ENCODE measurements at places on chromosomes 13 and 19.

GRCh38 chr19:40567040-40567749 is 9.5 kb upstream of the SHKBP1 start:
- DNase-seq: no peak

- DNase-seq: no peak
Observed at GRCh38 chr13:96958286-96958891, 35.9 kb downstream of the OXGR1 start.

- no peak for DNase-seq
Observed at GRCh38 chr19:40831502-40832430, 18.5 kb downstream of the CYP2A6 start.

DNA sequence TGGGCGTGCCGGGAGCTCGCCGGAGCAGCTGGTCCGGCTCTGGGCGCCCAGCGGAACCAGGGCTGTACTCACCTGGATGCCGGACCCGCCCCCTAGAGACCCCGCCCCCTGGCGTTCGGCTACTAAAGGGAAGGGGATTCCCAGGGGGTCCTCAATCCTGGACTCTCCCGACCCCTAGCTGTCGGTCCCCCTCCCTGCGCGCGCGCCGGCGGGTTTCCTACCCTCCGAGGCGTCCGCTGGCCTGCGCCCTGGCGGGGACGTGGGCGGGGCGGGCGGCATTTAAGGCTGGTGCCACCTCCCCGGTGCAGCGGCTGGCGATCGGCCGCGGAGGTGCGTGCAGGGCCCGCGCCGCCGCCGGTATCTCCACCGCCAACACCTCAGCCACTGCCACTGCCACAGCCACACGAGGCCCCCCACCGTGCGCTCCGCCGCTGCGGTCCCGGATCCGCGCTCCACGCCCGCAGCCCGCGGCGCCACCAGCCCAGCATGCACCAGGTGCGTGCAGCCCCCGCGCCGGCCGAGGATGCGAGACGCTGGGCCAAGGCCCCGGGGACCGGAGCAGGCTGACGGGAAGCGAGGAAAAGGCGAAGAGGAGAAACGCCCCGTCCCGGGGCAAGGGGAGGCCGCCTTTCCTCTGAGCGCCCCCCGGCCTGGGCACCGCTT is at the start of gene ATP12A:
ATP12A (plus strand) TSS at position 151 of the 663 bp plus-strand sequence; CDS start at position 487, 336 bp downstream.
- DNase-seq: no peak

DNA sequence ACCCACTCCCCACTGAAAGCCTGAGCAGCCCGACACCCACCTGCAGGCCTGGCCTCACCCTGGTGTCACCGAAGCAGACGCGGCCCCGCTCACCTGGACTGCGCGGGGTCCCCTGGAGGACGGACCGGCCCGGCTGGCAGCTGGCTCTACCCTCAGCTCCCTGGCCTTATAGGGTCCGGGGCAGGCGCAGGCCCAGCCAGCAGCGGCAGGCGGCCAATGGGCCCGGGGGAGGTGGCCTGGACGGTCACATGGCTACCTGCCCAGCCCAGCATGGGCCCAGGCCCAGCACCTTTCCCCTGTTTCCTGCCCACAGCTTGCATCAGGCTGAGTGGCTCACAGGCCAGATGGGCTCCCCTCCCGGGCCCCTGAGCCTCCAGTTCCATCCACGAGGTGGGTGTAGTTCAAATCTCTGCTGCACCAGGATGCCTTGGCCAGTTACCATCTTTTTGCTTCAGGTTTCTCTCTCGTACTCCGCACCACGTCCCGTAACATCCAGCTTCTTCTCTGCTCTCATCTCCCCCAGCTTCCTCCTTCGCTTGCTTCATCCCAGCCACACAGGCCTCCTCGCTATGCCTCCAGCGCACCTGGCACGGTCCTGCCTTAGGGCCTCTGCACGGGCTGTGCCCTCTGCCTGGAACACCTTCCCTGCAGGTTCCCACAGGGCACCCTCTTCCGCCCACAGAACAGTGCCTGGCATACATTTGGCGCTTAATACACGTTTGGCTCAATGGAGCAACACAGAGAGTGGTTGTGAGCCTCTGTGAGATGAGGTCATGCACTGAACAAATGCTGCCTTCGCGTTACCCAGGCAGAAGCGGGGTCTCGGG is at the start of gene PLIN4:
PLIN4 (minus strand) TSS at position 142 of the 827 bp plus-strand sequence. CDS start 214 bp downstream, outside the sequence.
- DNase-seq: no peak

DNA sequence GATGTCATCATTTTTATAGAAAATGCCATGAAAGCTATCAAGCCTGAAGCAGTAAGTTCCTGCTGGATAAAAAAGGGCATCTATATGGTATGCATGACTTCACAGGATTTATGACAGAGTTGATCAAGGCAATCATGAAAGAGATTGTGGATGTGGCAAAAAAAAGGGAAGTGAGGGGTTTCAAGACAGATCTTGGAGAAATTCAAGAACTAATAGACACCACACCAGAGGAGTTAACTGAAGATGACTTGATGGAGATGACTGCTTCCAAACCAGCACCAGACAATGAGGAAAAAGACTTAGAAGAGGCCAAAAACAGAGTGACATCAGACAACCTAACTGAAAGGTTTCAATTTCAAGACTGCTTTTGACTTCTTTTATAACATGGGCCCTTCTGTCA is 691.1 kb upstream of the SLC10A2 start:
- no peak for DNase-seq

GRCh38 chr13:67133476-67133875 is 96.7 kb downstream of the PCDH9 start:
- no peak for DNase-seq

DNA sequence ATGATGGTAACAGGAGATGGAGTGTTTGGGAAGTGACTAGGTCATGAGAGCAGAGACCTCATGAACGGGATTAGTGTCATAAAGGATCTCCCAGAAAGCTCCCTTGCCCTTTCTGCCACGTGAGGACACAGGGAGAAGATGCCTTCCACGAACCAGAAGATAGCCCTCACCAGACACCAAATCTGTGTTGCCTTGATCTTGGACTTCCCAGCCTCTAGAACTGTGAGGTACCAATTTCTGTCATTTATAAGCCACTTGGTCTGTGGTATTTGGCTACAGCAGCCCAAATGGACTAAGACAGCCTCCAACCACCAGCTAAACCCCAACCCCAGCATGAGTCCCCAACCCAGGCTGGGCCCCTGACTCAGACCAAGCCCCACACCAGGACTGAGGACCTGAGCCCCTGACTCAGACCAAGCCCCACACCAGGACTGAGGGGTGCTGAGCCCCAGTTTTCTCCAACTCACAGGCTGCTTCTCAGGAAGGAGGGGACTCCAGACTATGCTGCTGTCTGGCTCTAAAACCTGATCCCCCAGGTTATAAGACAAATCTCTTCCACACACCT is 54.1 kb downstream of the PTPRS start:
- no peak for DNase-seq

GRCh38 chr19:40778706-40779284 is 748 bp downstream of the RAB4B start:
- DNase-seq: no peak

Measured in CMK (cell line).